ENCODE measurements at places on chromosomes 2 and 18.

- no peak for DNase-seq
These were observed 61.8 kb upstream of the TXNDC2 start for GRCh38 chr18:9823805-9824473.

- no peak for DNase-seq
These were observed 171.5 kb downstream of the CELF4 start for GRCh38 chr18:37393945-37394609.

- no peak for DNase-seq
These were observed 19.0 kb upstream of the SERTAD2 start for GRCh38 chr2:64672708-64673107.

DNA sequence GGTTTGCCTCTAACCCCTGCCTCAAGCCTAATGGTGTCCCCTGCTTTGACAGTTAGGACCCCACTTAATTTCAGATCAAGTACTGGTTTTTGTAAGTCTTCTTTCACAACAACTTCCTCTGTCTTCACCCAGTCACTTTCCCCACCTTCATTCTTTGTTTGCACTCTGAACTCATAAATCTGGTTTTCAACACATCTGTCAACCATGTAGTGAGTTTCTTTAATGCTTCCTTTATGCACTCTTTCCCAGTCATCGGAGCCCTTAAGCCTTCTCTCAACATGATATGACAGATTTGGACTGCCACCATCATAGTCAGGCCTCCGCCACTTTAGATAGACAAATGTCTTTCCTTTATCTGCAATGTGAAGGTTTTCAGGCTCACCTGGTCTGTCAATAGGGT is 109.1 kb downstream of the PLEKHA3 start:
- no peak for DNase-seq

Data from stimulated activated CD4-positive, alpha-beta T cell treated with anti-CD3 and anti-CD28 coated beads, TNF-alpha, amount 100 ng/mL, for 24 hours (primary cell).